ENCODE measurements at places on chromosomes 5 and 9.

GRCh38 chr9:129709438-129710168 is 43.2 kb downstream of the PTGES start:
- no peak for DNase-seq

DNA sequence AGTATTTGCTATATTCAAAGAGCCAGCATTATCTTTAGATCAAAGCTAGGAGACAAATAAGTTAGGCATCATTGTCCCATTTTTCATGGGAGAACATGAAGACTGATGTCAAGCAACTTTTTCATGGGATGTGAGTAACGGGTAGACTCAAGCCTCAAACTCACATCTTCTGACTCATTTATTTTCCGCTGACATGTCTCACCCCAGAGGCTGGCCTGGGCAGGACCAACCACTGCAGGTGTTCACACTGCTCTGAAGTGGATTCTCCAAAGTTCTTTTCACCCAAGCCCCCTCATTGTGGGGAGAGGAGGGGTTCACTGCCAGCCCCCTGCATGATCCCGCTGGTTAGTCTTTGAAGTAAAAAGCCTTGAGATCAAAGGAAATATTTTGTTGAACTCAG is 34.9 kb upstream of the BASP1 start:
- DNase-seq: peak; percentile 85

DNA sequence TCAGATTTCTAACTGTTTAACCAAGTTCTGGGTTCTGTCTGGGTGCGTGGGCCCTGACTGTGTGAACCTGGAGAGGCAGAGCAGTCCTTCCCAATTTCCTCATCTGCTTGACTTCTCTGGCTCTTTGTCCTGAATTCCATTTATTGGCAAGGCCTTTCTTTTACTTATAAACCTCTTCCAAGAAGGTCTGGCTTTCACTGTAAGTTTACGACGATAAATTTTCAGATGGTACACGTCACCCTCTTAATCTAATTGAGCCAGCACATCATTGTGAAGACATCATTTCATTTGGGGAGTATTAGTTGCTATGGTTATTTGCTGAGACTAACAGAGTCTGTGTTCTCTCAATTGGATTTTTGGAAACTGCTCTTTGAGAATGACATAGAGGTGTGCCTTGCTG is 92.4 kb downstream of the ARHGAP26 start:
- DNase-seq: no peak

DNA sequence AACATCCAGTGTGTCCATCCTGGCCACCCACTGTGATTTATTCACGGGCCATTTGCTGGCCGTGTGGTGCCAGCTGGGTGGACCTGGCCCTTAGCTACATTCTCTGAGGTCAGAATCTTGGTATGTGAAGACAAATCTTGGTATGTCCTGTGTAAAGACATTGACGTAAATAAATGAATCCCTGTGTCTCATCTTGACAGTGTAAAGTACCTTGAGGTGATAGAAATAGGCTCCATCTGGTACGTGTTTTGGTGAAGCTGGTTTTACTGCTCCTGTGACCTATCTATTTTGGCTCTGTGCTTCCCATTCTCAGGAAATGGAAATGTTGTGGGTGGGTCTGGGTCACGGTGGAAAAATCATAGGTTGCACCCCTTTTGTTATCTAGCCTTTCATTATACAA is 245.4 kb upstream of the ANKH start:
- DNase-seq: no peak

DNA sequence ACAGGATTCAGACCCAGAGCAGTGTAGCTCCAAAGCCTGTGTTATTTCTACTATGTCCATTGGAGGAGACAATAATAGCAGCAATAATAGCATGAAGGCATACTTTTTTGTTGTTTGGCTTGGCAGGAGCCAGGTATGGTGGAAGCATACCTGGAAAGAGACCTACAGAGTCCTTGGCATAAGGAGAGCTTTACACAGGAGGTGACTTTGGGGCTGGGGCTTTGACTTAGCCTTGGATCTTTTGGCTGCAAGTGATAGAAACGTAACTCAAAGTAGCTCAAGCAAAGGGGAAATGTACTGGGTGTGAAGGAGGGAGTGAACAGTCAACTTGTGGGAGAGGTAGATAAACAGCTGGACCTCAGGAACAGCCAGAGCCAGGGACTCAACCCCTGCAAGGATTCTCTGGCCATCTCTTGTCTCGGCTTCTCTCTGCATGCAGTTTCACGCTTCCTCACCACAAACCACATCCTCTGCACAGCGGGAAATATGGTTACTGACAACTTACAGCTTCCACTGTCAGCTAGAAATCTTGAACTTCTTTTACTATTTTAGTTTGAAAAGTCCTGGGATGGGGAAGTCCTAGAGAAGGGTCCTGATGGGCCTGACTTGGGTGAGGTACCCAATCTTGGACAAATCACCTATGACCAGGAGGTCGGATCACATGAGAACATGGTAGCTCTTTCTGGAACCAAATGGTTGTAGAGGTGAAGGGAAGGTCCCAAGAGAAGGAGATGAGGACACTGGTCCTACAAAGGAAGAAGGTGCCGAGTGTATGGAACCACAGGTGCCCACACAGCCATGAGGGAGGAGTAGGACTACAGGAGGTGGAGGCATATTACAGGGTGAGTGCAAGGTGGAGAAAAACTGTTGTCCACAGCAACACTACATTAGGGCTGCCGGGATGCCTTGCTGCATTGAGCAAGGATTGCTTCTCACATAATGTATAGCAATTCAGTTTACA is 47.0 kb upstream of the TGFBR1 start:
- peak; percentile 84 for DNase-seq

DNA sequence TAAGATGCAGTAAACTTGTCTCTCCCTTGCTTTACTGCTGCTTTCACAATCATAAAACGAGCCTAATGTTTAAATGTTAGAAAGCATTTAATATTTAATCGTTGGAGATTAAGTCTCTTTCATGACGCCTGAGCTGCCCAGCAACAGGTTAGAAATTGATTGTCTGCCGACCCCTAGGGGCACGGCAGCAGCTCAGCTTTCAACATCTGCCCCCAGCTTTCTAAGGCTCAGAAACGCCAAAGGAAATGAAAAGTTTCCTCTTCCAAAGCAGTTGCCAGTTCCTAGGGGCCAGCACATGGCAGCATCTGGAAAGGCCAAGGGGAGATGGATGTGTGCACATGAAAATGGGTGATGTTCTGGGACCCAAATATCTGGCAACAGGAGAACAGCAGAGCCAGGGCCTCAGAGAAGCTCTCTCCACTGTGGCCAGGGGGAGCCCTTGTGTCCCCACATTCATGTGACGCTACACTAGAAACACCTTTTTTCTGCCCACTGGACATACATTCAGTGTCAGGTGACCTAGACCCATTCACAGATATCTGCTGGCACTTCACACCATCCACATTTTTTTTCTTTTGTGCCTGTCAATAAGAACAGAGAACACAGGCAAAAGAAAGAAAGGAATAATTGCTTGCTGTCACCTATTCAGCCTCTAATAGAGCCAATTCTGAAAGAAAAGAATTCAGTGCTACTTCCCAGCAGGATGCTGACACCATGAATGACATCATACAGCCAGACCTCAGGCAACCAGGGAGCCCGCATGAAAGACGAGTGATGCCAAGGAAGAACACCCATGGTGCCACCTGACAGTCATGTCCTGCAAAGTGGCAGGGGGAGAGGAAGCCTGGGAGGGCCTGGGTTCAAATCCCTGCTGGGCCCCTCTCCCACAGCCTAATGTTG is 205.0 kb upstream of the TAS2R1 start:
- DNase-seq: no peak
